Activated CD8-positive, alpha-beta memory T cell treated with anti-CD3 and anti-CD28 coated beads for 24 hours (primary cell): ENCODE measurements at places on chromosomes 6 and 20.

DNA sequence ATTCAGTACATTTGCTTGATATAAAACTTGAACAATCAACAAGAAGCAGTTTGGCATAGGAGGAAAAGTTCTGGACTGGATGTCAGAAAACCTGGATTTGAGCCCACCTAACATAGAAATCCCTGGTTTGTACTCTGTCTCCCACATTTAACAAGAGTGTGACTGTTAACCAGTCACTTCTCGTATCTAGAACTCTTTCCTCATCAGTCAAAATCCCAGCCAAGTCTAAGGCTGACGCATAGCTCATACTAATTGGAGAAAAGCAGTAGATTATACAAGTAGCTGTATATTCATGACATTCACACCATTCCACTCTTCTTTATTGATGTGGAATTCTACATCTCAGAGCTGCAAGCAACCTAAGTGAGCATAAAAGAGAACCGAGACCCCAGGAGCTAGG, 222.7 kb downstream of the PHACTR1 start:
- DNase-seq, result no peak

GRCh38 chr6:54980511-54981275, 134.1 kb downstream of the FAM83B start:
- no peak for DNase-seq

GRCh38 chr6:775863-776262, 82.9 kb upstream of the EXOC2 start:
- DNase-seq, result no peak

DNA sequence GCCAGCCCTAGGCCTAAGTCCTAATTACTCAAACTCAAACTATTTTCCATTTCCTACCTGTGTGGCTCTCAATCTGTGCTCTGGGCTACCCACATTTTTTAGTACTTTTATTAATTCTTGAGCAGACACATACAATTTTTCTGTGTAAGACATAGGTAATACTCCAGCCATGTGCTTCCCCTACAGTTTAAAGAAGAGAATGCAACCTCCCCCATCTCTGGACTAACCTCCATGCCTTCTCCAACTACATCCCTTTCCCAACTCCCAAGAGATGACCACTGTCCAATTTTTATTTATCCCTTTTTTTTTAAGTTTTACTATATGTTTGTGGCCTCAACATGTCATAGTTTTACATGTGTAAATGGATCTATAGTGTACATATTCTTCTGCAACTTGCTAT, 5.8 kb downstream of the HMGN4 start:
- DNase-seq, result no peak

GRCh38 chr20:32052778-32053362, 828 bp downstream of the HCK start:
- no peak for DNase-seq

DNA sequence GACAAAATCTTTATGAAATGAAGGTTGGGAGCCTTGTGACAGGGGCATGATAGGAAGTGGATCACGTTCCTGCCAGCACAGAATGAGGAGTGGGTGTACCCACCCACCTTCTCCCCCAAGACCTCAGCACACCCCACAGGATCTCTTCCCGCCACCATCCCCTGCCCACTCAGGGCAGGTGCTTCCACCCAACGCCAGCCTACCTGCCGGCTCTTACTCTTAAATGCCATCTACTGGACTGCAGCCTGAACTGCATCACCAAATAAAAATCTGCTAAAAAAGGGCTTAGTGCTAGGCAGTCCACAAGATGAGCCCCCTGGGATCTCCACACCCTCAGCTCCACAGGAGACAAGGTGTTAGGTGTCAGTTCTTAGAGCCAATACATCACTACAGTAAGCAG, 20.6 kb downstream of the DTNBP1 start:
- DNase-seq, result no peak

- no peak for DNase-seq
Measured at GRCh38 chr20:25382704-25383370, 7.8 kb downstream of the ABHD12 start.

DNA sequence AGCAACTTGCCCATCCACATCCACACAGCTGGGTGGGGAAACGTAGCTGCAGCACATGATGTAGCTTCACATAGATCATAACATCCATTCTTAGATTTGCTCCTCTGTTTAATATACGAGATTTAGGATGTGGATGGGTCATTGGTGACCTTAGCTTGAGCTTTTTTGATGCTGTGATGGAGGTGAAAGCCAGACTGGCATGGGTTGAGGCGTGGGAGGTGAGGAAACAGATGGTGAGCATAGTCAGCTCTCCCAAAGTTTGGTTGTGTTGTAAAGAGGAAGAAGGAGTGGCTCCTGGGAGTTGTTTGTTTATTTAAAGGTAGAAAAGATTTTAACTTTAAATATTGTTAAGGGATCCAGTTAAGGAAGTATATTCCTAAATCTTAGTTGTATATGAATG, 5.3 kb downstream of the ARFGEF2 start:
- DNase-seq, result no peak

DNA sequence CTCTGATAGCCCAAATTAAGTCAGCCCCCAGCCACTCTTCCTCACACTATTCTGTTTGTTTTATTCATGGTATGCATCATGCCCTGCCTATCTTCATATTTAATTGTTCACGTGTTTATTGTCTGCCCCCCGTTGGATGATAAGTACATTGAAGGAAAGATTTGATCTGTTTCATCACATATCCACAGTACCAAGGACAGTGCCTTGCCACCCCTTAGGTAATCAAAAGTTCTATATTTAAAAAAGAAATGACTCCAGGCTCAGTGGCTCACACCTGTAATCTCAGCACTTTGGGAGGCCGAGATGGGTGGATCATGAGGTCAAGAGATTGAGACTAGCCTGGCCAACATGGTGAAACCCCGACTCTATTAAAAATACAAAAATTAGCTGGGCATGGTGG, 10.2 kb upstream of the RIN2 start:
- DNase-seq, result no peak

GRCh38 chr6:1498491-1499113, 109.2 kb downstream of the FOXF2 start:
- no peak for DNase-seq

DNA sequence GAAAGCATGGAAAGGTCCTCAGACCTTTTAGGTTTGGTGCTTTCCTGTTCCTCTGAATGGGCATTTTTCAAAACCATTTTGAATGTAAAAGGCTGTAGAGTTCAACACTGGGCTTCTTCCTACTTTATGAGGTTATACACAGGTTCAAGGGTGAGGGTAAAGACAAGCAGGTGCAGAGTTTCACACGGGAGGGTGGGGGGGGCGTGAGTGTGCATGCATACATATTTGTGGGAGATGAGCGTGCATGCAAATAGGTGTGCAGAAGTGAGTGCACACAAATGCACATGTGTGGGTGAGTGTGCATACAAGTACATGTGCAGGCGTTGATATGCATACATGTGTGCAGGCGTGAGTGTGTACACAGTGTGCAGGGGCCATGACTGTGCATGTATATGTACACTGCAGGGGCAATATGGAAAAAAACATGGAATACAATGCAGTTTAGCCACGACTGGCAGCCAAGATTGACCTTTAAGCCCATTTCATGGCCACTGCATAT, 183.1 kb downstream of the GMPR start:
- DNase-seq, result no peak
